ENCODE measurements at places on chromosomes 3 and 15.

DNA sequence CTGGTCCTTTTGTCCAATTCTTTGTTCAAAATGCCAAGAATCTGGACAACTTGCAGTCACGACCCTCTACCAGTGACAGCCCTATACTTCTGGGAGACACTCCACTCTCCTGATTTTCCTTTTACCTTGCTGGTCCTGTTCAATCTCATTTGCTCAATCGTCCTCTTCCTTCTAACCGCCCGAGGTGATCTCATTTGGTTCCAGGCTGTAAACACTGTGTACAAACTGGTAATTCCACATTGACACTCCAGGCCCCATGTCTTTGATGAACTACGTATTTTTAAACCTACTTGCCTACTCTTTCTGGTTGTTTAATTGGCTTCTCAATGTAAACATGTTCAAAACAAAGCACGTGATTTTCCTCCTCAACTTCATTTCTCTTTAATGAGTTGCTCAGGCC, 23.7 kb upstream of the C3orf49 start:
- no peak for DNase-seq

- DNase-seq: no peak
Measured at GRCh38 chr3:194570235-194570634, 63.0 kb downstream of the TMEM44 start.

DNA sequence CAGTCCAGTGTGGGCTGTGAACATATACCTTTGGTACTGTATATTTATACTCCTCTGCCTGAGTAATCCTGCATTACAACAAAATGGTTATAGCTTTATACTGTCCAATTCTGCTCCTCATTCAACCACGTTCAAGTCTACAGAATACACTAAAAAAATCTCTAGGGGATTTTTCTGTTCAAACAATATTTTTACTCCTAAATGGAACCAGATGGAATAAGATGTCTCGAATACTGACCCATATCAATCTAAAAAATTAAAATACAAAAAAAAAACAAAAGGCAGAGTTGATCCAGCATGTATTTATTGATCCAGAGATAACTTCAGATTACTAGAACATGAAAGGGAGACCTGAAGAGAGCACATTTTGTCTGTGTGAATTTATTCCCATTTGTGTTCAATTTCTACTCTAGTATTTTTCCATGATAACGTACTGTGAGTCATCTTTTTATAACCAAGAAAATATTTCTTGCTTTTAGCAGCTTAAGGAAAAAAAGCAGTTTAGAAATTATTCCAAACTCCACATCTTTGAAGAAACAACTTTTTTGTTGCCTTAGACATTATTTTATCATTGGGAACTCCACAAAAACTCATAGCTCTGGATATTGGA, 910.7 kb downstream of the TBL1XR1 start:
- DNase-seq: no peak

DNA sequence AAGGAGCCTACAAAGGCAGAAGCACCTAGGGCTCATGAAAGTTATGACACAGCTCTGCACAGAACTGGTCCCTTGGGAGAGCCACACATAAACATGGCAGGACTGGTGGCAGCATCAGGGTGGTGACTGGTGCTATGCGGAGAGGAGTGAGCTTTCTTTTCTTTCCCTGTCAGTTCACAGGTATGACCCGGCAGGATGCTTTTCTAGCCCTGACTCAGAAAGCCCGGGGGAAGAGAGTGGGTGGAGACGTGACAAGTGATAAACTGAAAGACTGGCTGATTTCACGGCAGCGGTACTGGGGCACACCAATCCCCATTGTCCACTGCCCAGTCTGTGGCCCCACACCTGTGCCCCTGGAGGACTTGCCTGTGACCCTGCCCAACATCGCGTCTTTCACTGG, 103.0 kb downstream of the LARS2 start:
- no peak for DNase-seq

GRCh38 chr3:39186692-39187151, 5.7 kb downstream of the XIRP1 start:
- no peak for DNase-seq

GRCh38 chr3:2714834-2715233, 395.3 kb downstream of the IL5RA start:
- DNase-seq: no peak

DNA sequence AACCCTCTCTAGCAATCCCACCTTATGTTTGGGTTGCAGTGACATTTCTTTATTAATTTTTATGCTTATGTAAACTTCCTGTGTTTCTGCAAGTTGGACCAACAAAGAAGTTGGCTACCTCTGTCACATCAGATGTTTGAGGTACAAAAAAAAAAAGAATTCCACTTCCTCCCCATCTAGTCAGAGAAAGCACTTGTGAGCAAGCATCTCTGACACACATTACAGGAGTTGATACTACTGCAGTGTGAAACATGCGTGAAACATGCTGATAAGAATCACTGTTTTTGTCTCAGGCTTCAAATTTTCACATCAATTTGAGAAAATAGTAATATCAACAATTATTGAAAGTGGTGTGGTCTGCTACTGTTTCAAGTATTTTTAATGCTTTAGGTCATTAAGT, 1.3 kb downstream of the SCAANT1 start:
- no peak for DNase-seq

DNA sequence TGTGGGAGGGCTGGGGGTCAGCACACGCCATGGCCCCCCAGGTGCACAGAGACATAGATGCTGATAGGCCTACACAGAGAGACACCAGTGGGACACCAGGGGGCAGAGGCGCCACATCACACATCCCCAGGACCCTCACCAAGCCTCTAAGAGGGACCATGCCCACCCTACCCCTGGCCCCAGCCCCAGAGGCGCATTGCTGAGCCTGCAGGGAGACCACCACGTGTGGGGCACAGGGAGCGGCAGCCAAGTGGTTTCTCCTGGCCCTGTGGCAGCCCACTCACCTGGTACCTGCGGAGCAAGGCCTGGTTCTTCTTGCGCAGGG, 1.2 kb downstream of the CCDC9B start:
- no peak for DNase-seq

- DNase-seq: no peak
Measured at GRCh38 chr3:186515125-186515524, 29.1 kb downstream of the CRYGS start.

DNA sequence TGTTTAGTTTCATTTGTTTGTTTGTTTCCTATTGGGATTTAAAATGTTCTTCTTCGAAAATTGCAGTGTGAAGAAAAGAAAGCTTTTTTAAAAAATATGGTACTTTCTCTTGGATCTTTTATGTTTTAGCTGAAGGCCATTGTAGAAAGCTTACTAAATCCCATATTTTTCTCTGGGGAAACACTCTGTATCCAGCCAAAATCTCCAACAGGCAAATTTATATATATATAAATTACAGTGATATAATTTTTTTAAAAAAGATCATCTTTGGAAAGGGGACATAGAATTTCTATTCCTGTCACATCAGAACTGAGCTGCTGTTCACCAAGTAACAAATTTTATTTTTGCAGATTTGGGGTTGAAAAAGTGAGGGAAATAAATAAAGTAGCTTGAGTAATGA, 19.6 kb upstream of the EPHA3 start:
- no peak for DNase-seq

- no peak for DNase-seq
Measured at GRCh38 chr3:183484431-183485075, 56.1 kb upstream of the MCF2L2 start.

GRCh38 chr3:29892976-29893554, 612.2 kb downstream of the RBMS3 start:
- DNase-seq: no peak
